ENCODE measurements at places on chromosomes 6 and 20.

GRCh38 chr6:122495612-122496011 is 24.0 kb upstream of the SERINC1 start:
- no peak for DNase-seq

- DNase-seq: no peak
Measured at GRCh38 chr6:2838251-2838650, 3.4 kb downstream of the SERPINB1 start.

GRCh38 chr6:125340175-125340835 is 38.5 kb upstream of the HDDC2 start:
- no peak for DNase-seq

GRCh38 chr6:36422714-36423100 is 19.9 kb downstream of the PXT1 start:
- no peak for DNase-seq

DNA sequence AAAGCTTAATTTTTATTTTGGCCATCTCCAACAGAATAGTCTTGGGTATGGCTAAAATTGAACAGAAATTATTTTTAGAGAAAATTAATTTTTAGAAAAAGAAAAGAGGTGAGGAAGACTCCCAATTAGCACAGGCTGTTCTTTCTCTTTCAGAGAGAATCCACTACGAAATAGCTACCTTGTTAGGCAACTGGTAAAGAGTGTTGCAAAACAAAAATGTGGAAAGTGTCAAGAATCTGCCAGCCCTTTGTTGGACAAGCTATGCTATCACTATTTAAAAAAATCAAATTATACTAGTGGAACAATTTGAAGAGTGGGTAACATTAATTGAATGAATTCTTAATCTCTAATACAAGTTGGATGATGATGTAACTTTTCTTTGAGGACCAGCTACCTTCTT is 19.2 kb upstream of the ZSCAN9 start:
- no peak for DNase-seq

GRCh38 chr6:61833176-61833755 is 452.8 kb downstream of the KHDRBS2 start:
- DNase-seq: no peak

DNA sequence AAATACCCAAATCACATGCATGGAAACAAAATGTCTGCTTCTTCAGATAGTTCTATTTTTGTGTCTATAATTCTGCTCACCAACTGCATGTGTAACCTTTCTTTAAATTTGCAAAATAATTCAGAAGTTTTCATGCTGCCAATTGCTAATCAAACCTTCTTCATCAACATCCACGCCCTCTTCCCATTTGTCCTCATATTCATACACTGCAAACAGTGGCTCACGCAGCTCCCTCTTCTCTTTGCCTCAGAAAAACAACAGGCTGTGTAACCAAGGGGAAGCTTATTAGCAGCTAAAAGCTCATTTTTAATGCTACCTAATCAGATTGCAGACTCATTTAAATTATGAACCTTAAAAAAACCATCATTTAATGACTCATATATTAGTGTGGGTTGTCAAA is 555.0 kb upstream of the EPHA7 start:
- DNase-seq: no peak

DNA sequence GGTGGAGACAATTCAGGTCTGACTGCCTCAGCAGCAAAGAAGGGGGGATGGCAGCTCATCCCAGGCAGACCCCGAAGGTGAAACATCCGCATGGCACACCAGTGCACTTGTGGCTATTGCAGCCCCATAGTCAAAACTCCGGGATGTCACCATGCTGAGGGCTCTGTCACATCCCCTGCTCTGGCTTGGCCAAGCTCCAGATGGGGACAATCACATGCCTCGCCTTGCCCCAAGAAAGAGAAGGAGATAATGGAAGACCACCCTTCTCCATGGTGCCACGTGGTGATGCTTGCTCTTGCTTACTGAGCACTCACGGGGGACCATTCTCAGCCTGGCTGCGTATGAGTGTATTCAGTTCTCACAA is 60.2 kb downstream of the RBM38 start:
- DNase-seq: no peak

GRCh38 chr6:152695372-152696045 is 2.2 kb upstream of the MYCT1 start:
- no peak for DNase-seq

DNA sequence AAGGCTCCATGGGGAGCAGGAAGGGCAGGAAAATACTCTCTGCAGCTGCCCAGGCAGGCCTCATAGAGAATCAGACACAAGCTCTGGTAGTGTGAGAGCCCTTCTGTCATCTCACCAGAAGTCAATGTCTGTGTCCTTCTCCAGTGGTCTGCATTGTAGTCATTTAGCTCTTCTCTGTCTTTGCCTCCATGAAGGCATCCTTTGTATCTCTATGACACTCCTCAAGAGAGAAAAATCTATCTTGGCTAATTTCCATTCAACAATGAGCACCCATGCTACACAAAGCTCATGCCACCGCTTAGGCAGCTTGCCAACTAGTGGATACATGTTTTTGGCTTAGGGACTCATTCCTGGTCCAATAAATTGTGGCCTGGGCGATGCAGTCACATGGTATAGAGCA is 92.1 kb downstream of the RNF217 start:
- no peak for DNase-seq

DNA sequence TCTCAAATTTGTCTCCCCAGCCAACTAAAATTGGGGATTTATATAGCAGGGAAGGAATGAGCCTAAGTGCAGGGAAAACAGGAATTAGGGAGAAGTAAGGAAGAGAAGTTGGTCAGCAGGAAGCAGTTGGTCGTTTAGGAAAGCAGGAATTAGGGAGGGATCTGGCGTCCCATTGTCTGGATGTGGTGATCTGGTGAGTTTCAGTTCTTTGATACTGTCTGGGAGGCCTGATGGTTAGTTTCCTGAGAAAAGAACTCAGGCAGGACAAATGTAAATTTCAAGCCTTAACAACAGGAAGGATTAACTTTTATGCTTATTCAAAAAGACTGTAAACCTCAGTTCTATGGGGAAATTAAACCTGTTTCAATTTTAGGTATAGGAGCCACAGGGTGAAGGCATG is 116.2 kb upstream of the PRL start:
- DNase-seq: no peak

DNA sequence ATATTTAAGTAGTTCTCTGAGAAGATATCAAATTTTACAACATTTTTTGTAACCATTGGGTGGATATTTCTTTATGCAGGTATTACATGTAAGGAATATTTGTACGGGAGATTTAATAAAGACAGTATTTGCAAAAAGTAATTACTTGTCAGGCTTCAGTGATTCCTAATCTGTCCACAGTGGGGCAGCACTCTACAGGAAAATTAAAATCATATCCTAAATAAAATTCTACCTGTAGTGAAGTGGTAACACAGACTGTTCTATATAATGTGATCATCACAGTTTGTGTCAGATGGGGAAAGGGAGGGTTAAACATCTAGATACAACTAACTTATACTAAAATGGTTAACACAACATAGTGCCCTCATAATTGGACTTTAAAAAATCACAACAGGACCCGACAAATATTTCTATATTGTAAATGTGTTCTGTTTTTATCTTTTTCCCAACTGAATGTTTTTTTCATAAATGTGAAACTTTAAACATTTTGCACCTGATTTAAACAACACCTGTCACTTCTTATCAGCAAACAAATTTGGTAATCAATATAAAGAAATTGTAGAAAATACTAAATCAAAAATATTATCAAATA is 145.6 kb upstream of the MANEA start:
- peak; percentile 35 for DNase-seq

DNA sequence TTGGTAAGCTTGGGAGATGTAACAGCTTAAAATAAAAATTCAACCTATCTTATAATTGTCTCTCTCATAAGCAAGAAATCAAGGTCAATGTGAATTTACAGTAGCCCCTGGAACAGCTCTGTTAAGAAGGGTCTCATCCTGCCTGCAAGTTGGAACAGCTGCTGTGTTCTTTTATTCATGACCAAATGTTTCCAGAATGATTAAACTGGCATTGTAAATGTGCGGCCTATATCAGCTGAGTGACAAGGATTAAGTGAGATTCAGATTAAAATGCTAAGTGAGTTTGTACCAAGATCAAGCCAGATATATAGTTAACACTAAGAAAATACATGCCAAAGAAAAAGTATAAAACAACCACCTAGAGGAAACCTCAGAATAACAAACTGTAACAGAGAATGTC is 45.3 kb upstream of the NRSN1 start:
- DNase-seq: no peak

GRCh38 chr6:1296542-1296941 is 15.4 kb upstream of the FOXQ1 start:
- no peak for DNase-seq

GRCh38 chr6:124669713-124670480 is 292.3 kb upstream of the RNF217 start:
- no peak for DNase-seq

DNA sequence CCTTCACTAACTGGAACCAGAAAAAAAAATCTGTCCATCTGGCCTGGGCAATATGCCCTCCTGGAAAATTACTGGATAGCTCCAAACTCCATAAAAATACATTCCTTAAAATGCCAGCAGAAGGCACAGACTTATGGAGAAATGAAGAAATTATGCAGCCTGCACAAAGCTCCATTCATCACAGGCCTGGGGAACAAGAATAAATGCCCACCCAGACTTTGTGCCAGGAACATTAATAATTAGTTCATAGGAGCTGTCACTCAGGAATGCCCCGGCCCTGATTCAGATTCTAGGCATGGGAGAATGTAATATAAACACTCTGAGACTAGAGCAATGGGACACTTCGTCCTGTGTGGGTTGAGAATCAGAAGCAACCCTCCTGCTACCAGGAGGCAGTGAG is 199.3 kb downstream of the OTOR start:
- no peak for DNase-seq

GRCh38 chr6:51116723-51117122 is 298.1 kb downstream of the TFAP2B start:
- no peak for DNase-seq

- DNase-seq: no peak
Measured at GRCh38 chr20:32780749-32781655, 18.8 kb downstream of the DNMT3B start.

DNA sequence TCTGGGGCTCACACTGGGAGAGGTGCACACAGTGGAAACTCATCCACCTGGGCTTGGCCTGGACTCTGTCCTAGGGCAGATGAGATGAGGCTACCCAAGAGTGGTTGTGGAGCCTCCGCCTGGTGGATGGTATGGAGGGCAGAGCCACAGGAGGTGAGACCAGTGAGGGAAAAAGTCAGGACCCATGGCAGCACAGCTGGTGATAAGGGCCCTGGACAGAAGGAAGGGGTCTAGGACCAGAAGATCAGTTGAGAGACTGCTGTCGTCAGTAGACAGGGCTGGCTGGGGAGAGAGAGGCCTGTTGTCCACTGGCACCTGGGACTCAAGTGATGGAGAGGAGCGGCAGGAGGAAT is 29.8 kb downstream of the PLCG1 start:
- DNase-seq: peak; percentile 8

- DNase-seq: no peak
Measured at GRCh38 chr6:142854589-142855488, 90.1 kb downstream of the HIVEP2 start.
